ENCODE measurements at places on chromosomes 13 and 19. TPM values are rescaled to one million over a fixed set of nuclear protein-coding genes. Genes with fewer than 3 reads are reported as not detected.

DNA sequence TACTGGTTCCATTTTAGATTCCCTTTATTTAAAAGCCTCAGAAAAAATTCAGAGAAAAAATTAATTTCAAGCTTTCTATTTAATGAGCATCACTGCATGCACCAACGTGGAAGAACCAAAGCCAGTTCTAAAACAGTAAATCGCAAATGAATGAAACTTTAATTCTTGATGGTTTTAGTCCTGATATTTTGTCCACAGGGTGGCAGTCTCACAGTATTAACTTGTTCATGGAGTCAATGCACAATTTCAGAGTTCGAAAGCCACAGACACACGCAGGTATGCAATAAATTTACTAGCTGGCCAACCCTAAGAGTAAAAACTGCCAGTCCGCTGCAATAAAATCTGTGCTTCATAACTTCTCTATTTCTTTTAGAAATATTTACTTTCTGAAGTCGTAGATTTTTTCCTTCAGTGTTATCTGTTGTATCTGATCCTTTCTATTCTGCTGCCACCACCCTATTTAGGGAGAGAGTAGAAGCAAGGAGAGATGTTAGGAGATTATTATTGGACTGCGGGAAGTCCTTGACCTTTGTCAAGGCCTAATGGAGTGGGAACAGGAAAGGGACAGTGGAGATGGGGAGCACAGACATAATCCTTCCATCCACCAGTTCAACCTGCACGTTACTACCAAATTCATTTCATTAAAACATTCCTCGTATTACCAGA lies 7.0 kb upstream of the WBP4 start:
- no peak for DNase-seq

GRCh38 chr19:55690109-55690768 lies 15.2 kb downstream of the EPN1 start:
- DNase-seq = no peak

The MCEMP1 gene
- 0.14 TPM for polyA plus RNA-seq

DNA sequence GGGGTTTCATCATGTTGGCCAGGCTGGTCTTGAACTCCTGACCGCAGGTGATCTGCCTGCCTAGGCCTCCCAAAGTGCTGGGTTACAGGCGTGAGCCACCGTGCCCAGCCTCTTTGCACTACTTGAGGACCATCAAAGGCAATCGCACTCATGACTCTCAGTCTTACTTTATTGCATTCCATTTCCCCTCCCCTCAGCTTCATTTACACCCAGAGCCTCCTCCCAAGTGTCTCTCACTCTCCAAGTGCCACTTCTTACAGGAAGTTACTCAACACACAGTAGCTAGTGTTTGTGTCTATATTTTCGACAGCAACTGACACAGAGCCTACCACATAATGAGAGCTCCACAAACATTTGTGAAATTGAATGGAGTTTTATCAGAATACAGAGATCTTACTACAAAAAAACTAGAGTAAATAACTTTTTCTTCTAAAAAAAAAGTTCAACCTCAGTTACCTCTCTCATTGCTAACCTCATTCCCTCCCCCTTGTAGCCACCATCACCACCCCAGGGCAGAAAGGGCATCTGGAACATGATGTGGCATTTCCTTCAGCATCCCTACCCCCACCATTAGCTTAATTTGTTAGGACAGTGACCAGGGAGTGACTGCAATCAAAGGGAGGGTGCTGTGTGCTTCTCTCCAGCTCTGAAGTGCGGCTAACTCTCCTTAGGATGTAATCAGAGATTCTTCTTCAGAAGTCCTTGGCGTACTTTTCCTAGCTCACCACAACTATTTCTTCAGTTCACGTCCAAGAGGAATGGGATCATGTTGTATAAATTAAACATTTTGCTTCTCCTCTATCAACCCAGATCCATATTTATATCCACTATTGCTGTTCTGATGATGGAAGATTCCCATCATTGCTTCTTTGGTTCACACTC lies 17.0 kb upstream of the RUBCNL start:
- DNase-seq = no peak

DNA sequence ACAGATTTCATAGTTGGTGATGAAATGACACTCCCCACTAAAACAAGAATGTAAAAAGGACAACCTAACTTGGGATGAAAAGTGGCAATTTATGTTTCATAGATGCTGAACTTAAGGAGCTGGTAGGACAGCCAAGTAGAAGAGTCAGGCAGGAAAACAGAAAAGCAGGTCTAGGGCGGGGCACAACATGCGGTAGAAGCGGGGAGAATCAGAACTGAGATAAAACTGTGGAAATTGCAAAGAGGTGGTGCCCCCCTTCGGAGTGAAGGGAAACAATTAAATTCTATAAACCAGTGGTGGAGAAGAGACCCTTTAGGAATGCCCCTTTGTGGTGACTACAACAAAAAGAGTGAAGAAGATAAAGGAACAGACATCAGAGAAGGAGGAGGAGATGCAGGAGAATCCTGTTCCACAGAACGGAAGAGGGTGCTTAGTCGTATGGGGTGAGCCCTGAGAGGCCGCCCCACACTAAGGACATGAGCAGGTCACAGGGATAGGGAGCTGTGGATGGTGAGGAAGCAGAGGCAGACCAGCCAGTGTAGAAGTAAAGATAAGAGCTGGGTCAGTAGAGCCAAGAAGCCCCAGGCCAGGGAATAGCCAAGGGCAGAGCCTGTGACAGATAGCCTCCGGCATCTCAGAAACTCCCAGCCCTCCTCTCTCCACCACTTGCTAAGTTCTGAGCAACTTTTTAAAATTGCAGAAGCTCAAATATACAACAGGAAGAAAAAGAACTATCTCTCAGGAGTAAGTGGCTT lies 100.3 kb upstream of the DOCK9 start:
- no peak for DNase-seq

DNA sequence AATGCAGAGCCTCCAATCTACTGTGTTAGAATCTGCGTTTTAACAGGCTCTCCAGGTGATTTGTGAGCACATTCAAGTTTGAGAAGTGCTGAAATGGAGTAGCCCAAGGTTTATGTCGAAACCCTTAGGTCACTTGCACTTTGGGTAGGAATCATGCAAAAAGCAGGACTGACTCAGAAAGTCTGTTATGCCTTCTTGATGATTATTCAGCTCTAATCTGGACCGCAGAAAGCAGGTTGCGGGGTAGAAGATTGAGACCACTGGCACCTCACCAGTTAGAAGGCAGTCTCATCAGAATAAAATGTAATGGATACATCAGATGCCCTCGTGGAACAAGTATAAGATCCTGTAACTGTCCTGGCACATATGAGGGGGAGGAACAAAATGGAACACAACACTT lies 326.3 kb downstream of the DCLK1 start:
- no peak for DNase-seq

- DNase-seq = no peak
These were observed 23.1 kb downstream of the CACNA1A start for GRCh38 chr19:13483215-13483614.

GRCh38 chr19:33676999-33677665 lies 55.4 kb downstream of the CHST8 start:
- DNase-seq = no peak

- DNase-seq = no peak
These were observed 172.8 kb downstream of the EFNB2 start for GRCh38 chr13:106362707-106363106.

The DHX34 gene
- polyA plus RNA-seq = 9.9 TPM

The ZNF221 gene
- 2.4 TPM for polyA plus RNA-seq

DNA sequence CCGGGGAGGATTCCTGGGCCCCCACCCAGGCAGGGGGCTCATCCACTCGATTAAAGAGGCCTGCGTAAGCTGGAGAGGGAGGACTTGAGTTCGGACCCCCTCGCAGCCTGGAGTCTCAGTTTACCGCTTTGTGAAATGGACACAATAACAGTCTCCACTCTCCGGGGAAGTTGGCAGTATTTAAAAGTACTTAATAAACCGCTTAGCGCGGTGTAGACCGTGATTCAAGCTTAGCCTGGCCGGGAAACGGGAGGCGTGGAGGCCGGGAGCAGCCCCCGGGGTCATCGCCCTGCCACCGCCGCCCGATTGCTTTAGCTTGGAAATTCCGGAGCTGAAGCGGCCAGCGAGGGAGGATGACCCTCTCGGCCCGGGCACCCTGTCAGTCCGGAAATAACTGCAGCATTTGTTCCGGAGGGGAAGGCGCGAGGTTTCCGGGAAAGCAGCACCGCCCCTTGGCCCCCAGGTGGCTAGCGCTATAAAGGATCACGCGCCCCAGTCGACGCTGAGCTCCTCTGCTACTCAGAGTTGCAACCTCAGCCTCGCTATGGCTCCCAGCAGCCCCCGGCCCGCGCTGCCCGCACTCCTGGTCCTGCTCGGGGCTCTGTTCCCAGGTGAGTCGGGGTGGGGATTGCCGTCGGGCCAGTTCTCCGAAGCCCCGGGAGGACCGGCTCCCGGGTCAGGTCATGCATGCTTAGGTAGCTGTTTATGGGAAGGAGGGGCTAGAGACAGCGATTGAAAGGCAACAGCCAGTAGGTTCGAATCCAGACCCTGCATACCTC lies at the start of gene ICAM1:
TSS of gene ICAM1 (plus strand) at position 505 of the 779 bp plus-strand sequence. CDS start at position 545, 40 bp downstream.
- no peak for DNase-seq

The IGFLR1 gene
- 3.3 TPM for polyA plus RNA-seq

The THAP8 gene
- 8.6 TPM for polyA plus RNA-seq

The GPC6 gene
- 8.2 TPM for polyA plus RNA-seq

The ZNF497 gene
- 2.4 TPM for polyA plus RNA-seq

DNA sequence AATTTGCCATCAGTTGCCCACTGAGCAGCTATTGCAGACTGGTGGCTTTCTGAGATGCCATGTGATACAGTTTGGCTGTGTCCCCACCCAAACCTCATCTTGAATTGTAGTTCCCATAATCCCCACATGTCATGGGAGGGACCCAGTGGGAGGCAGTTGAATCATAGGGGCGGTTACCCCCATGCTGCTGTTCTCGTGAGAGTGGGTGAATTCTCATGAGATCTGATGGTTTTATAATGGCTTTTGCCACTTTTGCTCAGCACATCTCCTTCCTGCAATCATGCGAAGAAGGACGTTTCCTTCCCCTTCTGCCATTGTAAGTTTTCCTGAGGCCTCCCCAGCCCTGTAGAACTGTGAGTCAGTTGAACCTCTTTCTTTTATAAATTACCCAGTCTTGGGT lies 34.8 kb upstream of the ANKRD10 start:
- no peak for DNase-seq

The FXYD3 gene
- 0.42 TPM for polyA plus RNA-seq

GRCh38 chr13:34942732-34943435 lies 814 bp downstream of the NBEA start:
- DNase-seq = no peak

DNA sequence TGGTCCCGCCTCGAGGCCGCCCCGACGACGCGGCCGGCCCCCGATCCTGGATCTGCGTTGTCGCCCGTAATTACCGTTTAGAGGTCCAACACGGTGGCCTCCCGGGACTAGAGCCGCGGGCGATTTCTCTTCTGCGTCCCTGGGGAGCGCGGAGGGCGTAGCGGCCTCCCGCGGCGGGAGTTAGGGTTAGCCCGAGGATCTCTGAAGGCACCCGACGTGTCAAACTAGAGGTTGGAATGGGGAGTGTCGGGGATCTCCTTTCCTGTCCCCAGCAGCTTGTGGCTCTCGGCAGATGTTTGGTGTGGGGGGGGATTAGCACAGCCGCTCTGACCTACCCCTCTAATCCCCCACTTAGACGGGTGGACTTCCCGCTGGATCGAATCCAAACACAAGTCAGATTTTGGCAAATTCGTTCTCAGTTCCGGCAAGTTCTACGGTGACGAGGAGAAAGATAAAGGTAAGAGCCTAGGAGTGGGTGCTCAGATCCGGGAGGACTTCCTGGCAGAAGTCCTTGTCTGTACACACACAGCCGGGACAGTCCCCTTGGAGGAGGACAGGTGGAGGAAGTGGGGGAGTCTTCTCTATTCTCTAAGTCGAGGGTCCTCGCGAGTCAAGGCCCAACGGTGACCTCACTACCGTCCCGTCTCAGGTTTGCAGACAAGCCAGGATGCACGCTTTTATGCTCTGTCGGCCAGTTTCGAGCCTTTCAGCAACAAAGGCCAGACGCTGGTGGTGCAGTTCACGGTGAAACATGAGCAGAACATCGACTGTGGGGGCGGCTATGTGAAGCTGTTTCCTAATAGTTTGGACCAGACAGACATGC lies 581 bp downstream of the CALR start:
- no peak for DNase-seq

The FGF21 gene
- not detected for polyA plus RNA-seq

The ZNF667 gene
- 11.3 TPM for polyA plus RNA-seq

DNA sequence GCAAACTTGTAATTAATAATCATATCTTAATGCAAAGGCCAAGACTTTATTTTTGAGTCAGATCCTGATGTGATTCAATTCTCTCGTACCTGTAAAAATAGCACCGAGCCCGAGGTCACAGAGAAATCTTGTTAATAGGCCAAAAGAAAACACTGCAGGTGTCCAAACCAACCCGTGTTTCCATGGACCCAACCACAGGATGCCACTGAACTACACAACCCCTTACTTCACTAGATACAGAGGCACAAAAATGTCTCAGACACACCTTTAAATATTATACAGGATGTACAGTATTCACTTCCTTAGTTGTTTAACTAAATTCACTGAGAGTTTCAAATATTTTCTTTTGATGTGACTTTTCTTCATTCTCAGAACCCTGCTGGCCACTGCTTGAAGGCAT lies 530.9 kb downstream of the MYO16 start:
- no peak for DNase-seq

The CDC42EP5 gene
- 29.2 TPM for polyA plus RNA-seq

GRCh38 chr19:17677002-17677401 lies 11.2 kb downstream of the UNC13A start:
- no peak for DNase-seq

DNA sequence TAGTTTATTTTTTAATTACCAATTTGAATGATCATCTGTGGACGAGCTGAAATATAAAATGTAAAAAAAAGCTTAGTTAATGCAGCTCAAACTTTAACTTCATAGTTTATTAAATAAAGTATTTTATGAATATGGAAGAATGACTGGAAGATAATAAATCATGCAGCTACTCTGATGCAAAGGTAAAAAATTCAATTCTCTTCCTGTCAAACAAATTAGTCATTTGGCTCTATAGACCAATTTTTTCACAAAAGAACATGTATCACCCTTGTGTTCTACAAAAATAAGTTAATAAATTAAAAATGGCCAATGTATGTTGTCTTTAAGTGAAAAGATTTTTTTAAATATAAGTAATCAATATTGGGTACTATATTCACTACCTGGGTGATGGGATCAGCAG lies 26.2 kb downstream of the EXOSC8 start:
- DNase-seq = no peak

The F7 gene
- 1.5 TPM for polyA plus RNA-seq

The ADPRHL1 gene
- polyA plus RNA-seq = 295 TPM

The TNNI3 gene
- polyA plus RNA-seq = 3.2 TPM

- no peak for DNase-seq
These were observed at the start of gene PRKCG for GRCh38 chr19:53881482-53882390. TSS of gene PRKCG (plus strand) at chr19:53882197. CDS start at chr19:53882495, 298 bp downstream.

DNA sequence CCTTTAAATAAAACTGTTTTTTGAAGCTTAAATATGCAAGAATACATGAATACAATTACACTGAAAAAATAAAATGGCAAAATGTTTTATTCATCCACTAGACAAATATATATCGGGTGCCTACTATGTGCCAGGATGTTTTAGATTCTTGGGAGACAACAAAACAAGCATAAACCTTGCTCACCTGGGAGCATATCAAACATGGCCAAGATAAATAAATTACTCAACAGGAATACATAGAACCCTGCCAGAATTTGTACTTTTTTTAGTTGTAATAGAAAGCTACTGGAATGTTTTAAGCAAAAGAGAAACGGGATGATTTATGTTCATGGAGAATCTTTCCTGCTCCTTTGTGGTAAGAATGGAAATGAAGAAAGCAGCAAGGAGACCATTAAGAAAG lies 2358.5 kb upstream of the PCDH20 start:
- no peak for DNase-seq

- no peak for DNase-seq
These were observed 8.8 kb upstream of the SULT2B1 start for GRCh38 chr19:48543121-48543710.

All from forelimb muscle (tissue), 1 donor.